Fibroblast of mammary gland (primary cell): ENCODE measurements at places on chromosomes 1 and 21.

GRCh38 chr1:6106977-6107376 lies 61.3 kb downstream of the KCNAB2 start:
- no peak for DNase-seq

DNA sequence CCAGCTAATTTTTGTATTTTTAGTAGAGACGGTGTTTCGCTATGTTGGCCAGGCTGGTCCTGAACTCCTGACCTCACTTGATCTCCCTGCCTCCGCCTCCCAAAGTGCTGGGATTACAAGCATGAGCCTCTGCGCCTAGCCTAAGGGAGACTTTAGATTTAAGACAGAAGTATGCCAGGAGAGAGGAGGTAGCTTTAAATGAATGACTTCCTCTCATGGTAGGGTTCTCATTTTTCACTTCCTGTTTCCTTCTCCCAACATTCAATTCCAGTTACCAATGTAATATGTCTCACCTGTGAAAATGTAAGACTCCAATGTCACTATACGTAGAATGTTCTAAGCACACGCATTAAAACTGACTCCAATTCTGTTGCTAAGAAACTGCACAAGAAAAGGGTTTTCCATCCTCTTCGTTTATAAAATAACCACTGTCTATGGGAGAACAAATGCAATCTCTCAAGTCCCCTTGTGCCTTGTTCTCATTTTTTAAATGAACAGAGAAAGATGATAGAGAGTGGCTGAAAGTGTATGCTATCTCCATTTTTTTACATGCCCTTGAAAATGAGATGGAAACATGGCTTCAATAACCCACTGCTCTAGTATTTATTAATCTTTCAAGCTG lies 140.0 kb downstream of the SLC45A1 start:
- DNase-seq: no peak

- DNase-seq: no peak
These were observed 41.1 kb upstream of the SRP9 start for GRCh38 chr1:225736437-225737098.

DNA sequence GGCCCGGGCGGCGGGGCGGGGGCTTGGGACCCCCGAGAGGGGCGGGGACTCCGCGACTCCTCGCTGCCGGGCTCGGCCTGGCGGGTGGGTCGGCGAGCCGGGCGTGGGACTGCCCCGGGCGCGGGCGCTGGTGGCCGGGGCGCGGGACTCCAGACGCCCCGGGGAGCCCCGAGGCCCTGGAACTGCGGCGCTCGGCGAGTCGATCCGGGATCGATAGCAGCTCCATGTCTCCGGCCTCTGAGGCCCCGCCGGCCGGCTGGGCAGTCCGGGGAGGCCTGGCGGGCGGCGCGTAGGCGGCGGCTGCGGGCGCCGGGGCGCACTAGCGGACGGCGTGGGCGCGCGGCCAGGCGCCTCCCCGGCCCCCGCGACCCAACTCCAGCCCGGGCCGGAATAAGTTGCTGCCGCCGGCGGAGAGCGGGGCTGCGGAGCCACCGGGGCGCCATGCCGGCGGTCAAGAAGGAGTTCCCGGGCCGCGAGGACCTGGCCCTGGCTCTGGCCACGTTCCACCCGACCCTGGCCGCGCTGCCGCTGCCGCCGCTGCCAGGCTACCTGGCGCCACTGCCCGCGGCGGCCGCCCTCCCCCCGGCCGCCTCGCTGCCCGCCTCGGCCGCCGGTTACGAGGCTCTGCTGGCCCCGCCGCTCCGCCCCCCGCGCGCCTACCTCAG lies 400 bp downstream of the SAMD11 start:
- DNase-seq: no peak

GRCh38 chr1:37995751-37996345 lies 6.0 kb upstream of the SF3A3 start:
- DNase-seq: peak; percentile 97

DNA sequence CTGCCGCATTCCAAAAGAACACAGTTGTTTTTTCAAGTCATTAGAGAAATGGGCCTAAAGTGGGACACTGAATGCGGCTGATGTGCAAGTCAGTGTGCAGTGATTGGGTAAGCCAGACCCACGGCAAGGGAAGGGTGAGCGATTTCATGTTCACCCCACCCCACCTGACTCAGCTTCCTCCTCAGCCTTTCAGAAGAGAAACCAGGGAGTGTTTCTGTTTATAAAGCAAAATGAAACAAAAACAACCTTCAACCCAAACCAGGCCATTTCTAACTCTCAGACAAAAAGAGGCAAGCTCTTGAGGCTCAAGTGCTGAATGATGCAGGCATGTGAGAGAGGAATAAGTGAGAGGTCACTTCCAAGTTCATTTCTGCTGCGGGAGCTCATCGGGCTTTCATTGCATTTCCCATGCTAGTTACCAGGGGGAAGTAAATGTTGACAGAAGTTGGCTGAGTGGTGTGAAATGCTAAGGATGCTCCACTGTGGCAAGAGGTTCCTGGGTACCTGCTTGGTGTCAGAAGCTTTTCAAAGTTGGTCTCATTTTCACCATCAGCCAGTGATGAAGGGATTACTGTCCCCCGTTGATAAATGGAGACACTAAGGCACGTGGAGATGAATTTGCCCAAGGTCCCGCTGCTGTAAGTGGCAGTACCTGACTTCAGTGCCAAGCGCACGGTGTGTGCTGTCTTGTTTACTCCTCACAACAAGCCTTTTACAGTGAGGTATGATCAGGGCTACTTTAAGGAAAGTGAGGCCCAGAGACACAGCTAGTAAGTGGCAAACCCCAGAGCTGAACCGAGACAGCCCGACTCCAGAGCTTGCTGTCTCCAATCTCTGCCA lies 29.1 kb downstream of the STPG1 start:
- DNase-seq: peak; percentile 82

GRCh38 chr1:31750858-31751510 lies 13.2 kb downstream of the ADGRB2 start:
- peak; percentile 78 for DNase-seq

DNA sequence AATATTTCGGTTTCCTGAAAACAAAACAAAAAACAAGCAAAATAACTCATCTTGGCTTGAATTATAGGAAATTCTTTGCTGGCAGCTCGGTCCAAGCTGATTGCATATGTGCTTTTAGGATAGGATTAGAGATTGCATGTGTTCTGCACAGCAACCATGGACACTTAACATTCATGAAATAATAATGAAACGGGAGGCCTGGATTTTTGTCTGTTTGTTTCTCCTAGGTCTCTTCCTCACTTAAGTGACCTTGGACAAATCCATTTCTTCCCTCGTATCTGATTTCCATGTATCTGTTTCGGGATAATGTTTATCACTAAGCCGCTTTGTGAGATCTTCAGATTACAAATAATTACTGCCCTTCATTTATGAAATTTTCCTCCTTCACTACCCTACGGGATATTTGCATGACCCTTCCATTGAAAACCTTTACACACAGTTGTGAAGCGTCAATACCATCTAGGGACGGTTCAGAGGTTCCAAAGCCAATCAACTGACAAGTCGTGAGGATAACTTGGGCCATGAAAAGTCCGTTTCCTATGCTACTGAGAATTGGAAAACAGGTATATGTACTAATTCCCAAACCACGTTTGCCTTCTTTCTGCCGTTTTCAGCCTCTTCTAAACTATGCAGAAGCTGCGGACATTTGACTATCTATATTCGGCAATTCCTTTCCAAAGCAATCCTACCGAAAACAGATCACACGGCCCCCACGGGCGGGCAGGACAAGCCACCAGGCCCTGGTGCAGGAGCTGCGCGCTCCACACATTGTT lies 1.3 kb upstream of the H3-3A start:
- peak; percentile 16 for DNase-seq

DNA sequence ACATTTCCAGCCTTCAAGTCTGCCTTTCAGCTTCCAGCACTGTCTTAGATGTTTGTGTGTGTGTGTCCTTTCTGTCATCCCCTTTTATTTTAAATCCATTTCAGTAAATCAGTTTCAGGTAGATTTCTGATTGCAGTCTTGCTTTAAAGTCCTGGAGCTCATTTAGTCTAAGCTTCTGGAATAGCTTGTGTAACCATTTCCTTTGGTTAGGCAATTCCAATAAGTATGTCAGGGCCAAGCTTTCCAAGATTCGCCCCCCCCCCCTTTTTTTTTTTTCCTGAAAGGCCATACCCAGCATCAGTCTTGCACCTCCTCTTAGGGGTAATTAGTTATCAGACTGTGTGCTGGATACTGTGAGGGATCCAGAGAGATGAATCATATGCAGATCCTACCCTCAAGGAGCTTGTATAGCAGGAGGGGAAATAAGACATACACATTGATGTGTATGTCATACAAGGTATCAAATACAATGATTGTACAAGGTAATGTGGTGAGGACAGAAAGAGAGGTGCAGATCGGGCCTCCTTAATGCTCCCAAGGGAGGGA lies 41.3 kb downstream of the NFYC start:
- DNase-seq: no peak

DNA sequence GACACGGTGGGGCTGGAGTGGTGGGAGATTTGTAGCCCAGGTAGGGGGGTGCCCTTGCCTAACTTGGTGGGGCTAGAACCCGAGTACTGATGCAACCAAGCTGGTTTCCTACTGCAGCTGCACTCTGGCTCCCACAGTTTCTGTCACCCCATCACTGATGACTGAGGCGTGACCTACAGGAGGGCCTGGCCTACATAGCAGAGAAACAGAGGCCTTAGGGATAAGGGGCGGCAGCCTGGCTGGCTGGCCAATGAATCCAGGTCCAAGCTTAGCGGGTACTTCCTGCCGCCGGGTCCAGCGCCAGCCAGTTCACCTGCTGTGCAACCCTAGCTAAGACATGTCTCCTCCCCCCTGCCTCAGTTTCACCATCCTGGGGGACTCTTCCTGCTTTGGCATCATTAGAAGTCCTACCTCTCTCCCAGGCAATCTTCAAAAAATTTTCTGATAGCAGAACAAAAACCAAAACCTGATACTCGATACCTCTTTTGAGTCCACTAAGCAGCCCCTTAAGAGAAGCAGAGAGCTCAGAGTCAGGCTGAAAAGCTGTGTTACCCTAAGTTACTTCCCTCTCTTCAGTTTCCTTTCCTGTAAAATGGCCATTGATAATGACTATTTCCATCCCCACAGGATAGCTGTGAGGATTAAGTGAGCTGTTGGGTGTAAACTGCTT lies 27.3 kb upstream of the RNF19B start:
- no peak for DNase-seq

DNA sequence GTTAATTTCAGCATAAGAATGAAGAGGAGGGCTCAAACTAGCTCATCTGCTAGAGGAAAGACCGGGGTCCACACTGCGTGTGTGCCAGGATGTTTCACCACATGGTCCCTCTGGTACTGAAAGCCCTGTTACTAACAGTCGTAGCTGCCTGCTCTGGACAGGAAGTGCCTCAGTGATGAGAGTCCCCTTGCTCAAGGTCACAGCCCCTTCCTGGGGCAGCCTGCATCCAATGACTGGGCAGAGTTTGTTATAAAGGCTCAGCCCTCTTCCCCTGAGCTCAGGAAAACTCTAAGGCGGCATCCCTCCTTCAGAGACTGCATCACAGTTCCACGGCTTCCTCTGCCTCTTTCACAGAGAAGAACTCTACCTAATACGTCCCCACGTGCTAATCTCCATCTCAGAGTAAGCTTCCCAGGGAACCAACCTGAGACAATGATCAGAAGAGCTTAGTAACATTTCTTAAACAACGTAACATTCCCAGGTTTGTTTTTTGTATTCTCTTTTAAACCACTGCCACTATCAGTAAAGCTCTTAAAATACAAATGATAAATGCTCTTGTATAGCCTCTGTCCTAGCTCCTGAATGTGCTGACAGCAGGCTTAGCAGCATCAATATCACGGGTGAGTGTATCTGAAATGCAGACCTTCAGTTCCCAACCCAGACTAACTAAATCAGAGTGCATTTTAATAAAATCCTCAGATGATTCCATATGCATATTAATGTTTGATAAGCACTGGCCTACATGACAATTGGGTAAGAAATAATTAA lies 38.0 kb upstream of the ATP1A1 start:
- DNase-seq: peak; percentile 3

GRCh38 chr1:33692206-33693188 lies 171.4 kb upstream of the HMGB4 start:
- DNase-seq: no peak
